ENCODE measurements at places on chromosomes 3 and 15.
A peak's percentile ranks its signal among the peaks of the same experiment; 100 is the strongest.

DNA sequence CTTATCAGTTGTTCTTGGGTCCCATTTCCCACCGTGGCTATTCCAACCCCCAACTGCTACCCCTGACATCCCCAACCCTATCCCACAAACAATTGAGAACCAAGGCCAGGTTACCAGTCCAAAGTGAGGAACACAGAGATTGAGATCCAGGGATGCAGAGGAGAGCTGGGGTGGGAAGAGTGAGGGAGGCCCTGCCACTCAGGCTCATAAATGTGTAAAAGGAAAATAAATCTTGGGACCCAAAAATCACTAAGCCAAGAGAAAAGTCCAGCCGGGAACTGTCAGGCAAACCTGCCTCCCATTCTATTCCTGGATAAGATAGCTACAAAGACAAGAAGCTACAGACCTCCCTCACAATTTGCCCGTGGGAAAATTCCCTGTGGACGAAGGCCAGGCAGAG is 101.1 kb upstream of the DLG1 start:
- no peak for DNase-seq

- no peak for DNase-seq
Observed at GRCh38 chr15:40332113-40332781, 8.5 kb downstream of the CCDC9B start.

- DNase-seq, result no peak
Observed at GRCh38 chr15:55319537-55320237, 665 bp downstream of the PIGB start.

- no peak for DNase-seq
Observed at GRCh38 chr3:185687271-185687878, 101.3 kb downstream of the SENP2 start.

DNA sequence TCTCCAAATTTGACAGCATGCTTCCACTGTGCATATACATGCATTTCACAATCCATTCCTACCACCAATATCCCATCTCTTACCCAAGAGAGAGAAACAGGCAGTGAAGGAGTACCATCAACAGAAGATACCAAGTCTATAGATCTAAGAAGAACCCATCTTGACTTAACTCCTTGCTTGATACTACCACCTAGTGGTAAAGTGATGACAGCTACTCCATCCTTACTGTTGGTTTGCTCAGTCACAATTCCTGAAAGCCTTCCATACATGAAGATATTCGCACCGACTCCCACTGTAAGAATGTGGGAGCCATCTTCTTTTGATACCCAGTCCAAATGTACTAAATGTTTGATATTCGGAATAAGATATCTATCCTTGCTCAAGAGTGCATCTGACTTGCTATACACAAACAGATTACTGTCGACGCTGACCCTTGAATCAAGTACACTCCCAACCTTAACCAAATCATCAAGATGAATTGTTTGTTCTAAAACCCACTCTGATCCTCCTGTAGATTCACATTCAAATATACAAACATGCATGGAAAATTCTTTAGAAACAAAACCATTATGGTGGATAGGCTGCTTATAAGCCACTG is 123.1 kb downstream of the DMXL2 start:
- peak; percentile 57 for DNase-seq

- DNase-seq, result no peak
Observed at GRCh38 chr15:75554717-75555116, 24.4 kb downstream of the PTPN9 start.

- DNase-seq, result no peak
Observed at GRCh38 chr3:113377158-113377557, 64.1 kb downstream of the CFAP44 start.

- no peak for DNase-seq
Observed at GRCh38 chr3:132418916-132419315, 1.6 kb downstream of the DNAJC13 start.

DNA sequence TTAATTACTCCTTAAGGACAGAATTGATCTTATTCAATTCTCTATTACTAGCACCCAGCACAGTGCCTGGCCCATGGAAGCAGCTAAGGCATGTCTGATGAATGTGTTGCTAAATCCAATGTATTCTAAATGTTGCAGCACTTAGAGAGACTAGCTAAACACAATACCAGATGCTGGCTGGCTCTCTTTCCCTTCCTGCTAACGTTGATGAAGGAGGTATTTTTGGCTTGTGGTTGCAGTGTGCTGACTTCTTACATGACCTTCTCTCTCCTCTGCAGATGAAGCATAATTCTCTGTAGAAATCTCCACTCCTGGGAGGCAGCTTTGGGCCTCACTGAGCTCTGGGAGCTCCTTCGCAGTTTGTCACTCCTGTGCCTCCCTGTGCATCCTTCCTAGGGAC is 183.6 kb downstream of the PEX5L start:
- no peak for DNase-seq

GRCh38 chr3:173663696-173664111 is 266.2 kb downstream of the NLGN1 start:
- no peak for DNase-seq

DNA sequence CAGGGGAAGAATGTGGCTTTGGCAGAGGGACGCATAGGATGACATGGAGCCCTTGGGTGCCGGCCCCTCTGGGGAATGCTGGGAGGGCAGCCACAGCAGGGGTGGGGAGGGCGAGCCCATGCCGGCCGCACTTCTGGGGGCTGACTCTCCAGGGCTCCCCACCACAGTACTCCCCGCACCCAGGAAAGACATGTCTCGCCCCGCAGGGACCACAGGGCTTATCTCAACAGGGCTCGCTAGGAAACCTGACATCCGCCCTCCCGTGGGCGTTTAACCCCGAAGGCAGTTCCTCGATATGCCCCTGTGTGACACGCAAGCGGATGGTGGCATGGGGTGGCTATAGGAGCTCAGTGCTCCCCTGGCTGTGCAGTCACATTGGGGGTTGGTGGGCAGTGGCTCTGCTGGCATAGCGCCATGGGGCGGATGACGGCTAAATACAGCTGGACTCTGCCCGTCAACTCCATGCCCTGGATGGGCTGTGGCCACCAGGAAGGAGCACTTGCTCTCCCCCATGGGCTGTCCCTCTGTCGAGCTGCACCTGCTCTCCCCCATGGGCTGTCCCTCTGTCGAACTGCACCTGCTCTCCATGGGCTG is 141.4 kb downstream of the ADAMTS17 start:
- DNase-seq, result no peak

- DNase-seq, result no peak
Observed at GRCh38 chr3:10247679-10248183, 528 bp upstream of the TATDN2 start.

DNA sequence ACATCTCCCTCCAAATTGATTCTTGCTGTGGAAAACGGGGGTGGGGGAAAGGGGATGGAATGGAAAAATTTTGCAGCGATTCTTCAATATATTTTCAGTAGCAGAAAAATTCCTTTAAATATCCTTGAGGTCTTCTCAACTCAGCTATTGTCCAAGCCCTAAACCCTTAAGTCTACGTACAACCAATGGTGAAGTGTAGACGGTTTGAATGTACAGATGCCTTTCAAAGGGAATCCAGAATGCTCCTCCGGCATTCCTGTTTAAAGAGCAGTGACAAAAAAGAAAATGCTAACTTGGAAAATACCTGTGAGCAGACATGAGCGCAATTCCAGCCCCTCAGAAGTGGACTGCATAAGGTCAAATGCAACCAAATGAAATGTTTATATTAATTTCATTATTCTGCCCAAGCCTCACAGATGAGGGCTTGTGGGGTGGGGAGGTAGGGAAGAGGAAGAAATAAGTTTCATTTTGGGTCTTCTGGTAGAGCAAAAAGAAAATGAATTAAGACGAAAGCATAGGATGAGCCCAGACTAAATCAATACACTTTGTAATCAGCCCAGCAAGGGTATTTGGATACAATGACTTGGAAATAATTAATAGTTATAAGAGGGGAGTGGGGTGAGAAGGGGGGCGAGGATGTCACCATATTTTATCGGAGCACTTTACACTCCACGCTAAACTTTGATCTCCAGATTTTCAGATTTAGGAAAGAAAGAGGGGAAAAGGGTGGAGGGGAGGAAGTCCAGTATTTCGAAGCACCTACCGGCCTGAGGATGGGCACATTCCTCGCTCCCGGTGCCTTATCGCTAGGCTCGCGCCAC is 2.7 kb downstream of the FOXP1 start:
- DNase-seq, result no peak

GRCh38 chr3:111737706-111738086 is 121.4 kb upstream of the PHLDB2 start:
- no peak for DNase-seq

DNA sequence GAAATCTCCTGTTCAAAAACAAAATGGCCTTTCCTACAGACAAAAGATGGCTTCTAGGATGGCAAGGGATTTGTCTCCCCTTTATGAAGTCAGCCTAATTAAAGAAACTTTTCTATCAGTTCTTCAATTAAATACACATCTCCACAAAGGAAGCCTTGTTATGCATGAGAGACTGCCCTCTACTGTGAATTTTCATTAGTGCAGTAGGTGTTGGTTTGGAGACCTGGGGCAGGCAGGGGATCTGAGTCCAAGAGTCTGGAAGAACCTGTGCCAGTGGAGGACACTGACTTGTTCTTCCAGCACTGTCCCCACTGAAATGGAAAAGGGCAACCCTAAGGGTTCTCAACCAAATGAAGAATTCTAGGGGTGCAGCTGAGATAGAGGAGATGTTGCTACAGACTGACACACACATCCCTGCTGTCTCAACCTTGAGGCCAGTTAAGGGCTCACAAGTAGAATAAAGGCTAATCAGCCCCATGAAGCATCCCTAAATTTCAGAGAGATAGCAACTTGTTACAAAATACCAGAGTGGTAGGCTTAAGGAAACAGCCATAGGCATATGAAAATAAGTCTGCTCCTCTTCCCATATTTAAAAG is 174.0 kb upstream of the PRICKLE2 start:
- peak; percentile 78 for DNase-seq

GRCh38 chr3:188752850-188753249 is 418.9 kb upstream of the TPRG1 start:
- DNase-seq, result no peak

DNA sequence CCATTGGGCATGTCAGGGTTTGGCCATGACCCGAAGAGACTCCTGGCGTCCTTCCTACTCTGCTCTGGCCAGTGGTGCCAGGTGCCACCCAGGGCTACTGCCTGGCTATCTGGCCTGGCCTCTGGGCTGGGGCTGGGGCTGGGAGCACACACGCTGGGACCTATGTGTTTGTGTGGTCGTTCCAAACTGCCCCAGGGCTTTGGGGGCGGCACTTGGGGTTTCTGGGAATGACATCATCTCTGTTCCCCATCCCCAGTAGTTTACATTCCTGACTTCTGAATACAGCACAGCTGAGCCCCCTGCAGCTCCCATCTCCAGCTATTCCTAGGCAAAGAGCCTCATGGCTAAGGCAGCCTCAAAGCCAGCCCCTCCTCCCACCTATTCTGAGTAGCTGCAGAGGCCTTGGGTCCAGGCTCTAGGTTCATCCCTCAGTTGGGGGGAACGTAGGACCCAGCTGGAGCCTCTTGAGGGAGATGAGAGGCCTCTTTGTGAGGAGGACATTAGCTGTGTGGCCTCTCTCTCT is 24.3 kb downstream of the PLEKHO2 start:
- DNase-seq, result peak; percentile 65

- DNase-seq, result peak; percentile 51
Observed at GRCh38 chr3:151282921-151283320, 4.6 kb upstream of the P2RY14 start.

- DNase-seq, result no peak
Observed at GRCh38 chr3:61522060-61522459, 39.3 kb upstream of the PTPRG start.

DNA sequence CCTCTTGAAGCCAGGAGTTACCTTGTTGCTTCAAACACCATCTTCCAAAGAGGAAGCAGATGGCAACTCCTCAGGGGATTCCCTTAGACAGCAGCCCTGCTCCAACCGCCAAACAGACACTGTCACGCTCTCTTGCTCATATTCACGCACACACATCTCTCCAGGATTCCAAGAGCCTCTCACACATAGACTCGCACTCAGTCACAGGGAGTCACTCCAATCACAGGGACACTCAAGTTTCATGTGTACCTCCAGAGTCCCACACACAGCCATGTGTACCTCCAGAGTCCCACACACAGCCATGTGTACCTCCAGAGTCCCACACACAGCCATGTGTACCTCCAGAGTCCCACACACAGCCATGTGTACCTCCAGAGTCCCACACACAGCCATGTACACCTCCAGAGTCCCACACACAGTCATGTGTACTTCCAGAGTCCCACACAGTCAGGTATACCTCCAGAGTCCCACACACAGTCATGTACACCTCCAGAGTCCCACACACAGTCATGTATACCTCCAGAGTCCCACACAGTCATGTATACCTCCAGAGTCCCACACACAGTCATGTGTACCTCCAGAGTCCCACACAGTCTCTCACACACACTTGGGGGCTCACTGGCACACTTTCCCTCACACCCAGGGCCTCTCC is 6.1 kb downstream of the VWA5B2 start:
- no peak for DNase-seq

DNA sequence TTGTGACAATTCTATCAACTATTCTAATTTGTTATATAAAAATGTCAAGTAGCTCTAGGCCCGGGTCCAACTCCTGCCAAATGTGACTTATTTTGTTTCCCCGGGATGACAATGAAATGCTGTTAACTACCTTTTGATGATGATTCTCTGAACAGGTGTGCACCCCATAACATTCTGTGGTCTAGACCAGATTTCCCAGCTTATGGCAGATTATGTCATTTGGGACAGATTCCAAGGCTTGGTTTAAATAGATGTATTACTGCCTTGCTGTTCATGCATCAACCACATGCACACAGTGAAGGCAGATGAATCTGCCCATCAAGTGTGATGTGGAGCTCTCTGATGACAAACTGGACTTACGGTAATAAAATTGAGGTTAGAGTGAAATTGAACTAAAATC is 150.5 kb downstream of the MECOM start:
- no peak for DNase-seq

DNA sequence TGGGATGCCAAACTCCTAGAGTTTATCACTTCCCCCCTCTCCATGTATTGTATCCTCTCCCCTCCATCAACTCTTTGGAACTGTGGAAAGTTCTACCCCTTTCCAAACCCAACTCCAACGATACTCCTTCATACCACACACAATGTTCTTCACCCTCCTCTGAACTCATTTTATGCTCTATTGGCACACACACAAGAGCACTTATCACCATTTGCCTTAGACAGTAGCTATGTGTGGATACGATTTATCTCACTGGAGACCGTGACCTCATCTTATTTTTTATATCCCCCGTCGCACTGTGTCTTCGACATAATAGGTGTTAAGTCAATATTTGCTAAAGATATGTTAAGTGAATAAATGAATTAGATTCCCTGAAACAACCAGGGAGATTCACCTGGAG is 316.5 kb upstream of the PROK2 start:
- DNase-seq, result no peak
